Right renal cortex interstitium (tissue), 3 donors: ENCODE measurements at places on chromosomes 5 and 9.

DNA sequence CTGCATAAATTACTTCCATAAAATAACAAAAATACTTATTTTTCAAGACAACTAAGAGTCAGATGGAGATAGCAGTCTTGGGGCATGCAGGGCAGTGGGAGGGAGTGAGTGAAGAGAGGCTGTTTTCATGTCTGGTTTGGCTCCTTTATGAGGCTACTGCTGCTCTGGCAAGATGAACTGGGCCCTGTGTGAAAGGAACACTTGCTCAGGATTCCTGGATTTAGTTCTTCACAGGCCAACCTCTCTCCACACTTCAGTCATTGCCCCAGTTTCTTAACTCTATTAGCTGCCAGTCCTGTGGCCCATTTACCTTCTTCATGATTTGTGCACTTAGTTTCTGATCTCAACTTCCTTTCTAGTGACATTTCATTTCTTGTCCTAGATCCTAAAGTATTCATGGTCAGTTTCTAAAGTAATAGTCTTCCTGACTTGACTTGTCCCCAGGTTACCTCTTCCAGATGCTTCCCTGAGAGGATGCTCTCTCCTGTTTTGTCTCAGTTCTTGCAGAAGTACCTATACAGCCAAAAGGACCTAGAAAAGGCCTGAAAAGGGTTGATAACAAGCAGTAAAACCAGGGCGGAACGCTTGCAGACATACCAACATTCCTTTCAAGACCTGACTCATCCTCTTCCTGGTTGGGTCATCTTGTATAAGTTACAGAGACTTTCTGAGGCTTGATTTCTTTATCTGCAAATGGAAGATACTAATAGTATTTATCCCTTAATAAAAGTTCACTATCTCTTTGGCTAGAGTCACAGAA is 77.0 kb upstream of the ZFAND5 start:
- no peak for DNase-seq

GRCh38 chr9:14188538-14188937 is 125.4 kb downstream of the NFIB start:
- DNase-seq = no peak

DNA sequence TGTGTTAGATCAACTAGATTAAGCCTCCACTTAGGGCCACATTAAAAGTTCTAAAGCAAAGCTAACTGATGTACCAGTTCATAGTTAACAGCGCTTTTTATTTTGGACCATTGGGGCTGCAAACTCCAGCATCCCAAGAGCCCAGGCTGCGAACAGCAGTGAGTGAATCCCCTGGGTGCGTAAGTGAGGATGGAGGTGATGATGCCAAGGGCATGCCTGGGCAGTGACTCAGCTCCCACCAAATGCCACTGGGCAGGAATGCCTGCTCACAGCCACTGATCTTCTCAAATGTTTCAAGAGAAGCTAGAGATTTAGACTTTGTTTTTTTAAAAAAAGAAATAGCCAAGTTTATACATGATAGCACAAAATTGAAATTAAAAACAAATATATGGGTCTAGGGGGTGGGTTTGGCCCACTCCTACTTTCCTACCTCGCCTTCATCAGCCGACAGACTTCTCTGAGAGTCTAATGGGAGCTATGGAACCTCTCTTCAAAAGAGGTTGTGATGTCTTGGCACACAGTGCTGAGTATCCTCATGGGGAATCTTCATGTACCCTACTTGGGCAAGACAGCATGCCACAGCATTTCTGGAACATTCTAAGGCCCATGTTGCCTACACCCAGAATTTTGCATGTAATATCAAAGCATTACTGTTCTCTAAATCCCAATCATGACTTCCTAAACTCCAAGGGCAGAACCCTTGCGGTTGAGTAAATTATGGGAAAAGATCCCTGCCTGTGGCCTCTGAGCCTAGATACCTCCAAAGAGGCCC is 398.1 kb downstream of the EBF1 start:
- no peak for DNase-seq

DNA sequence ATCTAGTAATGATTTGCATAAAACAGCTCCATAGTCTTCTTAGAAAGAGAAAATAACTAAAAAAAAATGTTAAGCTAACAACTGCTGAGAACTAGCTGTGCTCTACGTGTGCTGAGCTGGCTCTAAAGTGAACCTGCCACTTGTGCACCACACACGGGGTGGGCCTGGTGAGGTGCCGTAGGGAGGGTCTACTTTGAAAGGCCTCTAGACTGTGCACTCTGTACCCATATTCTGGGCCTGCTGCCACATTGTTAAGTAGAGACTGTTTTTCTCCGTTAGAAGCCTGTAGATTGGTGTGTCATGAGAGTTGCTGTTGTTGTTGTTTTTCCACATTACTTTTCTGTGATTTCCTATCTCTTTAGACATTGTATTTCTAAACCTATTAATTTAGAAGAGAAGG is 93.9 kb downstream of the CD180 start:
- no peak for DNase-seq

GRCh38 chr5:129652349-129653056 is 95.4 kb upstream of the MINAR2 start:
- no peak for DNase-seq

DNA sequence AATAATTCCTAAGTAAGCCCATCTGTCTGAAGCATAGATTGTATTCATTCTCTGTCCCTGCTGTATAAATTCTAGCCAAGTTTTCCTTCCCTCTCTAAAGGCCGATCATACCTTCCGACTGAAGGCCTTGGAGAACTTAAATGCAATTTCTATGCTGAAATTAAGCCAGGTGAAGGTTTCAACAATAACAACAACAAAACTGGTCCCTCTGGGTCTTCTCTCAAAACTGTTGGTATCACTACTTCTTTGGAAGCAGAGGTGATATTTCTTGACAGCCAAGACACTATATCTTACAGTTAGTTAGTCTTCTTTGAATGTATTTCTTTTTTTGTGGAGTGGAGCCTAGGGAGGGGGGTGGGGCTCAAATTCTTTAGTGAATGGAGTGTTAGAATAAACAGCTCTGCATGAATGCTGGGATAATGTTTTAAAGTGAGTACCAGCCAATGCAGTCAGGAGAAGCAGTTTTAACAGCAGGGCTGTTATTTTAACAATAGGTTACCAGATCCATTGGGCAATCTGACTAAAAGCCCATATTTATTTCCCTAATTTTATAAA is 508.9 kb downstream of the EBF1 start:
- DNase-seq = no peak
